ENCODE measurements at places on chromosomes 3 and 15. TPM values are rescaled to one million over a fixed set of nuclear protein-coding genes. Genes with fewer than 3 reads are reported as not detected.

The AADAC gene
- total RNA-seq, result 2.0 TPM

The ADAMTS7 gene
- total RNA-seq, result 2.5 TPM

The TRIM71 gene
- not detected for total RNA-seq

The ACKR2 gene
- total RNA-seq, result 7.9 TPM

The ARGFX gene
- total RNA-seq, result not detected

The EAF2 gene
- 2.2 TPM for total RNA-seq

The PIERCE2 gene
- not detected for total RNA-seq

The NRROS gene
- 5.4 TPM for total RNA-seq

The SAXO2 gene
- total RNA-seq, result not detected

The CPNE9 gene
- not detected for total RNA-seq

The ITIH1 gene
- 0.98 TPM for total RNA-seq

The ADGRG7 gene
- total RNA-seq, result not detected

The ROPN1 gene
- not detected for total RNA-seq

The GUCA1C gene
- total RNA-seq, result not detected

The AMOTL2 gene
- 60.6 TPM for total RNA-seq

The SCG5 gene
- 6.1 TPM for total RNA-seq

The PCSK6 gene
- total RNA-seq, result 7.4 TPM

The GOLGA6L10 gene
- 3.4 TPM for total RNA-seq

The PLIN1 gene
- 53.3 TPM for total RNA-seq

The KLHL6 gene
- 1.7 TPM for total RNA-seq

The SPSB4 gene
- total RNA-seq, result 0.98 TPM

The CPLX3 gene
- total RNA-seq, result not detected

The ZMYND10 gene
- 0.74 TPM for total RNA-seq

The TMEM45A gene
- total RNA-seq, result 46.4 TPM

The BOC gene
- total RNA-seq, result 93.1 TPM

The SERPINI2 gene
- not detected for total RNA-seq

The CGNL1 gene
- total RNA-seq, result 38.3 TPM

The SEMA3G gene
- total RNA-seq, result 8.3 TPM

The PARP6 gene
- total RNA-seq, result 62.6 TPM

The PLOD2 gene
- total RNA-seq, result 27.0 TPM

The CSPG5 gene
- total RNA-seq, result 0.98 TPM

The KBTBD13 gene
- total RNA-seq, result not detected

The MUC20 gene
- total RNA-seq, result 23.8 TPM
